ENCODE measurements at places on chromosomes 13 and 19.

DNA sequence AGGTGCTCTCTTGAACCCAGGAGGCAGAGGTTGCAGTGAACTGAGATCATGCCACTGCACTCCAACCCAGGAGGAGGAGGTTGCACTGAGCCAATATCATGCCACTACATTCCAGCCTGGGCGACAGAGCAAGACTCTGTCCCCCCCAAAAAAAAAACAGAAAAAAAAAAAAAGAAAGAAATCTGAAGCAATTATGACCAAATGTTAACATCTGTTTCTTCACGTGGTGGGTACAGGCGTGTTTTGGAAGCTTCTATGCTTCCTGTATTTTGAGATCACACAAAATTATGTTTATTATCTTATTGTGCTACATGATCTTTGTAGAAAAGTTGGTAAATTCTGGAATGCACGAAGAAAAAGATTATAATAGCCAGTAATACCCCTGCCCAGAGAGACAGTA is 2.7 kb upstream of the ACP5 start:
- DNase-seq = no peak

GRCh38 chr19:13037161-13037560 is 41.9 kb downstream of the NFIX start:
- no peak for DNase-seq

DNA sequence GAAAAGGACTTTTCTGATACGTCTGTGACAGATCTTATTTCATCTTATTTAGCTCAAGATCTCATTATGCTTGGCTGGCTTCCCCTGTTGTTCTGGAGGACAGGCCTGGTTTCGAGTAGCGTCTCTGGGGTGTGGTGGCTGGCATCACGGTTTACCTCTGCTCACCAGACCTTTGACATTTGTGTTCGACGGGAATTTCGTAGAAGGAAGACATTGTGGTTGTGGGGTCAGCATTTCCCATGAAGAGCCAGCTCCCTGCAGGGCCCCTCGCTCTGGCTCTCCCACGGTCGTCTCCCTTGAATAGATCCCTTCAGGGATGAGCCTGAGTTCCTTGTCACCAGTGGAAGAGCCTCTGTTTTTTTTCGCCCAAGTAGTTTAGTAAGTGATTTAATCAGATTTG is 78.6 kb upstream of the TEX29 start:
- no peak for DNase-seq

DNA sequence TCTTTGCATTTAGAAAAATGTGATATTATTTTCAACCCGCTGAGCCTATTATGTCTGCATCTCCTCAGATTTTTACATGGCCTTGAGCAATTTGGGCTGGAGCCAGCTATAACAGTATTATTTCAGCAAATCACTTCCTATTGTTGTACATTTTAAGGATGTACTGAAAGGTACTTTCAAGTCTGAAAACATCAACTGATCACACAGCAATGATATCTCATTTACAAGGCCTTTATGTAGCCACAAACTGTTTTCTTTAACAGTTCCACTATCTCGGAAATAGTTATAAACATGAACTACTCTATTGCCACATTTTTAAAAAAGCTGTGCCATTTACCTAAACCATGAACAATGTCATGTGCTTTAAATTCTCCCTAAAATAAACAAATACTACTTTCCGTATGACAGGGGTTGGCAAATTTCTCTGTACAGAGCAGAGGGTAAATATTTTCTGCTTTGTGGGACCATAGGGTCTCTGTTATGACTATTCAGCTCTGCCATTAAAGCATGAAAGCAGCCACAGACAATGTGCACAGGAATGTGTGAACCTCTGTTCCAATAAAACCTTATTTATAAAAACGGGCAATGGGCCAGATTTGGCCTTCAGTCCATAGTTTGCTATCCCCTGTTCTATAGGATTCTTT is 560.4 kb downstream of the GPC6 start:
- no peak for DNase-seq

GRCh38 chr13:26054896-26055295 is 3.1 kb upstream of the SHISA2 start:
- DNase-seq = no peak

Data from stimulated activated CD4-positive, alpha-beta T cell treated with anti-CD3 and anti-CD28 coated beads, Interleukin-15, amount 100 ng/mL, for 1 hour (primary cell).